Spleen (tissue), 13 donors: ENCODE measurements at places on chromosomes 1 and 21. TPM values are rescaled to one million over a fixed set of nuclear protein-coding genes. Genes with fewer than 3 reads are reported as not detected.

DNA sequence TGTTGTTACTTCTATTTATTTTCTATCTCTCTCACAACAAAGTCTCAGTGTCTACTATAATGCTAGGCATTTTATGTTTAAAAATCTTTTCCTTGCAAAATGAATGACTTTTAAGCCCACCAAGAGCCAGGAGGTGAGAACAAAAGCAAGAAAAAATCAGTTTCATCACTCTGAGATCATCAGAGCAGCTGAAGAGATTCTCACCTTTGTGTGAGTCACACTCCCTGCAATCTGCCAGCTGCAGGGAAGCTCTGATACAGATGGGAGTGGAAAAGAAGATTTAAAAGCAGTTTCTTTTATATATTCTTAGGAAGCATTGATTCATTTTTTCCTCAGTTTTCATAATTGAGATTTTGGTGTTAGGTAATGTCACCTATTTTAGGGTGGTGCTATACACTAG lies 107.6 kb downstream of the LHX9 start:
- DNase-seq: no peak
- no peaks in the 10 kb centered on the region for H3K4me1 ChIP-seq
- no peaks in the 10 kb centered on the region for H3K27me3 ChIP-seq
- no peaks in the 10 kb centered on the region for H3K36me3 ChIP-seq

- H3K27me3 ChIP-seq: no peaks in the 10 kb centered on the region
- no peak for DNase-seq
- H3K27ac ChIP-seq: no peak overlapping the region
- H3K4me1 ChIP-seq: peaks cover 29% of the 10 kb centered on the region
Observed at GRCh38 chr1:227315629-227316346, 2.5 kb downstream of the CDC42BPA start.

DNA sequence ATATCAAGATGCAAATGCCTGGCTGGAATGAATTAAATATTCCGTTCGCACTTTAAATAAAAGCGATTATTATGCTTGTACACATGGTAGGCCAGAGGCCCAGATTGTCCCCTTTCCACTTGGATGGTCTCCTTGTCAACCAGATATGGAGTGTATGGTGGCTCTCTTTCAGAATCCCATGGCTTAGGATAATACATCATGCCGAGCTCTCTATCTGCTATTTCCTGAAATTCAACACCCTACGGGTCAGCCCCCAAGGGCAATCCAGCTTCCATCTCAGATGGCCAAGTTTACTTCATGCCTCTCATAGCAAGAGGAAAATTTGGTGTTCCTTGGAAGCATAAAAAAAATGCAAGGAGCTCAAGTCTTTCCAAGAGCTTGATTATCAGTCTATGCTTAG lies 25.4 kb upstream of the FMO1 start:
- no peaks in the 10 kb centered on the region for H3K36me3 ChIP-seq
- H3K27me3 ChIP-seq: no peaks in the 10 kb centered on the region
- no peaks in the 10 kb centered on the region for H3K4me1 ChIP-seq
- no peak overlapping the region for H3K27ac ChIP-seq

TRIM63 gene
- 0.19 TPM for total RNA-seq

ANKRD34A gene
- total RNA-seq: 0.79 TPM

DNA sequence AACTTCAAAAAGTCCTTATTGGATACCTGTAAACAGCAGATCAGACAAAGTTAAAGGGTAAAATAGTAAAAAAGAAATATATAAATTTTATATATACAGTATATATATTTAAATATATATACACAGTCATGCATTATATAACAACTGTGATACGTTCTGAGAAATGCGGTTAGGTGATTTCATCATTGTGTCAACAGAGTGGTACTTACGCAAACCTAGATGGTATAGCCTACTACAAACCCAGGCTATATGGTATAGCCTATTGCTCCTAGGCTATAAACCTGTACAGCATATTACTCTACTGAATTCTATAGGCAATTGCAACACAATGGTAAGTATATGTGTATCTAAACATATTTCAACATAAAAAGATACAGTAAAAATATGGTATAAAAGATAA lies 222.7 kb downstream of the NUF2 start:
- H3K27ac ChIP-seq: no peak overlapping the region
- DNase-seq: no peak
- H3K4me3 ChIP-seq: no peak overlapping the region
- H3K4me1 ChIP-seq: no peaks in the 10 kb centered on the region

RCSD1 gene
- total RNA-seq: 124 TPM

SLAMF7 gene
- total RNA-seq: 134 TPM

KCNT2 gene
- total RNA-seq: 0.77 TPM

CDC73 gene
- 76.7 TPM for total RNA-seq

TCHHL1 gene
- total RNA-seq: not detected

DNA sequence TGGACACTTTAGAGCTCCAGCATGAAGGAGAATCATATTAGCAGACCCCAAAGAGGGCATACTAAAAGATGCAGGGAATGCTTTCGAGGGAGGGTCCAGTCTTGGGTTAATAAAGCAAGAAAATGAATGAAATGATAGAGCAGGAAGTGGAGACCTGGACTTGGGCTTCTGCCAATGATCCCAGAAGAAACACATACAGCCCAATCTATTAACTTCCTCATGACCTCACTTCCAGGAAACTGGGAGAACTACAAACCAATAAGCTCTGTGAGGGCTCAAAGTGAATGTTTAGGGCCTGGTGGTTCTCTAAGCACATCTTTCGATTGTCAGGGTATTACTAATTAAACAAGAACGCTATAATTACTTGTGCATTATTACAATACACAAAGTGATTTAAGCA lies 53.6 kb upstream of the SSX2IP start:
- H3K4me3 ChIP-seq: no peak overlapping the region
- H3K27ac ChIP-seq: no peak overlapping the region
- DNase-seq: no peak
- H3K27me3 ChIP-seq: no peaks in the 10 kb centered on the region
- H3K36me3 ChIP-seq: no peaks in the 10 kb centered on the region
- no peaks in the 10 kb centered on the region for H3K4me1 ChIP-seq

UTS2 gene
- total RNA-seq: 0.63 TPM

DOP1B gene
- total RNA-seq: 20.8 TPM

ARMH1 gene
- total RNA-seq: 16.2 TPM

SETSIP gene
- not detected for total RNA-seq
